ENCODE measurements at places on chromosomes 5 and 9.
A peak's percentile ranks its signal among the peaks of the same experiment; 100 is the strongest.

GRCh38 chr5:115850744-115851416 lies 9.1 kb downstream of the AP3S1 start:
- no peak for DNase-seq

DNA sequence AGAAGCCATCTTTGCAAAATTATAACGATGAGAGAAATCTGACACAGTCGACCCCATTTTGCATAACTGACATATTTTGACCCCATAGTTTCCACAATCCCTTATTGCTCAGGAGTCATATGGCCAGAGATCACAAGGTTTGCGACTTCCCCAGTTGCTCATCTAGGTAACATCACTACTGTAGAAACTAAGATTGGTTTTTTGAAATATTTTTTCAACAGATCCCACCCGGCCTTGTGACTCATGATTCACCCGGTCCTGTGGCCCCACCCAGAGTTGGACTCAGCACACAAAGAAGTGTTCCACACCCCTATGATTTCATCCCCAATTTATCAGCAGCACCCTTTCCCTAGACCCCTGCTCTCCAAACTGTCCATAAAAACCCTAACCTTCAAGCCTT lies 50.2 kb downstream of the TIMD4 start:
- DNase-seq = no peak

DNA sequence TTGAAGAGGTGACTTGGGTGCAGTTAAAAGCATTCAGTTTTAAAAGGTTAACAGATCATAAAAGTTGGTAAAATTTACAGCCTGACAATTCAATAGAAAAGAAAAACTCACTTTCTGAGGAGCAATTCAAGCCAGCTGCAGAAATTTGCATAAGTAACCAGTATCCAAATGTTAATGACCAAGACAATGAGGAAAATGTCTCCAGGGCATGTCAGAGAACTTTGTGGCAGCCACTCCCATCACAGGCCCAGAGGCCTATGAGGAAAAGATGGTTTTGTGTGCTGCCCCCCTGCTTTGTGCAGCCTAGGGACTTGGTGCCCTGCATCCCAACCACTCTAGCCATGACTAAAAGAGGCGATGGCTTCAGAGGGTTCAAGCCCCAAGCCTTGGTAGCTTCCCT lies 1406.5 kb upstream of the ACO1 start:
- no peak for DNase-seq

DNA sequence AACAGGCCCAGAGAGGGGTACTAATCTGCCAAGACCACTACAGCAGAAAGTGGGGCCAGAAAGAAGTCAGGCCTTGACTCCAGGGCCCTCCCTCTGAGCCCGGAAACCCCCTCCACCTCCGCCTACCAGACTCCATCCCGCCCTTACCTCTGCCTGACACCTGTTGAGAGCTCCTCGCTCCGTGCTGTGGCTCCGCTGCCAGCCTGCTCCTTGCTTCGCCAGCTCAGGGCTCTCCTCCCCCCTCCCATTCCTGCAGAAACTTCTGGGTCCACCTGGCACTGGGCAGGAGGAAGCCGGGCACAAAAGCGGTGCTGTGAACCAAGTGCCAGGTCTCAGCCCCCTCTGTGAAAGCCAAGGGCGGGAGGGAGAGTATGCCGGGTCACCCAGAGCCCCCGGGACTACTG lies 6.4 kb upstream of the ST6GALNAC6 start:
- DNase-seq = peak; percentile 80

DNA sequence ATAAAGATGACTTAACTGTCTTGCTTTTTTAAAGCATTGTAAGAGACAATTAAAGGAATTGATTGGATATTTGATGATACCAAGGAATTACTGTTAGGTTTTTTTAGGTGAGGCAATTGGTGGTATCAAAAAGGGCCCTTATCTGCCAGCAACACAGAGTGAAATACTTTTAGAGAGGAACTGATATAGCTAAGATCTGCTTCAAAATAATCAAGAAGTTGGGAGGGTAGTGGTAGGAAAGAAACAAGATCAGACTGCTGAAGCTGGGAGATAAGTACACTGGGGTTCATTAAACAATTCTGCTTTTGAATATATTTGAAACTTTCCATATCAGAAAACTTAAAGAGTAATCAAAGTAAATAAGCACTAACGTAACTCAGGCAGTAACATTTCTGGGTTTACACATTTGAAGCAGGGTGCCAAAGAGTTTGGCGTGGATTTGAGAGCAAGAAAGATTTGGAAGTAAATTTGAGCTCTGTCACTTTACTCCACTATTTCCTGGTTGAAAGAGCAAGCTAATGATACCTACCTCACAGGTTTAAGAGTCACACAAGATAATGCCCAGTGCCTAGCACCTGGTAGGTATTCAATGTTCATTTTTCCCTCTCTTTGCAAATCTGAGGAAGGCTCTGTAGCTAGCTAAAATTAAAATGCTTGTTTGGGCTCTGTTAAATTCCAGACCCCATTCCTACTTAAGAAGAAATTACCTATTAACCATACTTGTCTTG lies 6.9 kb downstream of the ERMP1 start:
- DNase-seq = no peak

GRCh38 chr5:131751506-131751905 lies 45.3 kb downstream of the FNIP1 start:
- no peak for DNase-seq
